ENCODE measurements at places on chromosomes 2 and 18. TPM values are rescaled to one million over a fixed set of nuclear protein-coding genes. Genes with fewer than 3 reads are reported as not detected.

GRCh38 chr2:28367667-28368356 is 24.8 kb upstream of the FOSL2 start:
- no peaks in the 10 kb centered on the region for H3K36me3 ChIP-seq
- H3K27me3 ChIP-seq: no peaks in the 10 kb centered on the region
- no peak overlapping the region for H3K4me3 ChIP-seq
- H3K27ac ChIP-seq: no peak overlapping the region

DNA sequence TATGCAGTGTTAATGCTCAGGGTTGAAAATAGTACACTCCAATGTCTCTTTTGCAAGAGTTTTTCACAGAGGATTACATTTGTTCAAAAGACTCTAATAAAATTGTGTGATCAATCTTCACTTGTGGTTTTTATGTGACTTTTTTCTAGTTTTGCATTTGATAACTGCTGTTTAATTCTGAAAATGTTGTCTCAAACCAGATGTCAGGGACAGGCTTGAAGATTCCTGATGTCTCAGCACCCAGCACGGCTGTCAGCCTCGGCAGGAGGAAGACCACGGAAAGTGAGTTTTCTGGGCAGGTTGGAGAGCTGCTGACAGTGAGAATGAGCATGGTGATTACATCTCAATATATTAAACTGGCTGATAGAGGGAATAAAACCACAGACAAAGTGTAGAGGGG is 9.1 kb downstream of the SOX11 start:
- no peaks in the 10 kb centered on the region for H3K36me3 ChIP-seq
- no peak for DNase-seq
- no peak overlapping the region for H3K4me3 ChIP-seq
- no peak overlapping the region for H3K27ac ChIP-seq
- H3K27me3 ChIP-seq: peaks cover 8% of the 10 kb centered on the region

- peak overlapping the region; percentile 9 for H3K27ac ChIP-seq
- H3K4me1 ChIP-seq: no peaks in the 10 kb centered on the region
- no peak overlapping the region for H3K4me3 ChIP-seq
- H3K36me3 ChIP-seq: no peaks in the 10 kb centered on the region
- H3K27me3 ChIP-seq: no peaks in the 10 kb centered on the region
Measured at GRCh38 chr18:59961070-59961469, 61.3 kb downstream of the PMAIP1 start.

DLGAP1 gene
- total RNA-seq: 0.12 TPM

DNA sequence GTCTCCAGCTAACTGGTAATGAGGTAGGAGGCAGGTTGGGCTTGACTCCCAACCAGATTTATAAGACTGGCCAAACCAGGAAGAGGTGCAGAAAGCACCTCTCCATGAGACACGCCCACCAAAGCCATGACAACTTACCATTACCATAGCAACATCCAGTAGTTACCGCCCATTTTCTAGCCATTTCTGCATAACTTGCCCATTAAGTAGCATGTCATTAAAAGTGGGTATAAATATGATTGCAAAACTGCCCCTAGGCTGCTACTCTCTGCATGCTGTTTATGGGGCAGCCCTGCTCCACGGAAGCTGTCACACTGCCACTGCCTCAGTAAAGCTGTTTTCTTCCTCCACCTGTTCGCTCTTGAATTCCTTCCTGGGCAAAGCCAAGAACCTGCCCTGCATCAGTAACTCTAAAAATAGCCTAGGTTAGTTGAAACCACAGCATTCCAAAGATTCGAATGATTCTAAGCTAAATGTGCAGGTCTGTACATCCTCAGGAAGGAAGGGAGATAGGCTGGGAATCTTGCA is 131.9 kb downstream of the ATL2 start:
- DNase-seq: no peak
- H3K36me3 ChIP-seq: no peaks in the 10 kb centered on the region
- no peak overlapping the region for H3K4me3 ChIP-seq
- H3K27me3 ChIP-seq: no peaks in the 10 kb centered on the region

CRYGD gene
- total RNA-seq: not detected

SMYD1 gene
- 0.16 TPM for total RNA-seq

LIMS3 gene
- total RNA-seq: 3.1 TPM

DNA sequence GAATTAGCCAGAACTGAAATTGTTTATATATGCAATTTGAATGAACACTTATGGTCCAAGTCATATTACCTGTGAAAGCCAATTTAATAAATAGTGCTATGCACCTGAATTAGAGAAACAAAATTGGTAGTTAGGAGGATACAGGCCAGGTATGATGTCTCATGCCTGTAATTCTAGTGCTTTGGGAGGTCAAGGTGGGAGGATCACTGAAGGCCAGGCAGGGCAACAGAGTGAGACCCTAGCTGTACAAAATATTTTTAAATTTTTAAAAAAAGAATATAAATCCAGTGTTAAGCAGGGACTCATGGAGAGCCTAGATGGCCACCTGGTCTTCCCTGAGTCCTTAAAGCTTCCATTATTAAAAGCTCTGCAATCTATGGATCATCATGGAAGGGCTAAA is 7.3 kb upstream of the PSTPIP2 start:
- no peak for DNase-seq
- H3K4me3 ChIP-seq: no peak overlapping the region
- H3K27ac ChIP-seq: no peak overlapping the region
- no peaks in the 10 kb centered on the region for H3K4me1 ChIP-seq

- H3K27me3 ChIP-seq: no peaks in the 10 kb centered on the region
- H3K36me3 ChIP-seq: no peaks in the 10 kb centered on the region
- no peak for DNase-seq
- no peaks in the 10 kb centered on the region for H3K4me1 ChIP-seq
Measured at GRCh38 chr2:72114693-72115051, 33.0 kb downstream of the CYP26B1 start.

- H3K27me3 ChIP-seq: no peaks in the 10 kb centered on the region
- DNase-seq: no peak
- H3K4me1 ChIP-seq: peaks cover 14% of the 10 kb centered on the region
Measured at GRCh38 chr2:53098696-53099078, 668.9 kb upstream of the CHAC2 start.

SKOR2 gene
- total RNA-seq: not detected

MTLN gene
- total RNA-seq: 25.7 TPM

METAP1D gene
- total RNA-seq: 4.7 TPM

GRCh38 chr2:135985826-135986393 is 484 bp upstream of the DARS1 start:
- H3K27ac ChIP-seq: peak overlapping the region; percentile 96
- peaks cover 20% of the 10 kb centered on the region for H3K4me1 ChIP-seq
- H3K4me3 ChIP-seq: peak overlapping the region; percentile 73
- DNase-seq: no peak
- no peaks in the 10 kb centered on the region for H3K27me3 ChIP-seq
- no peaks in the 10 kb centered on the region for H3K36me3 ChIP-seq

- H3K4me1 ChIP-seq: no peaks in the 10 kb centered on the region
- H3K4me3 ChIP-seq: no peak overlapping the region
- DNase-seq: no peak
Measured at GRCh38 chr2:235377176-235377575, 116.7 kb upstream of the AGAP1 start.

DNA sequence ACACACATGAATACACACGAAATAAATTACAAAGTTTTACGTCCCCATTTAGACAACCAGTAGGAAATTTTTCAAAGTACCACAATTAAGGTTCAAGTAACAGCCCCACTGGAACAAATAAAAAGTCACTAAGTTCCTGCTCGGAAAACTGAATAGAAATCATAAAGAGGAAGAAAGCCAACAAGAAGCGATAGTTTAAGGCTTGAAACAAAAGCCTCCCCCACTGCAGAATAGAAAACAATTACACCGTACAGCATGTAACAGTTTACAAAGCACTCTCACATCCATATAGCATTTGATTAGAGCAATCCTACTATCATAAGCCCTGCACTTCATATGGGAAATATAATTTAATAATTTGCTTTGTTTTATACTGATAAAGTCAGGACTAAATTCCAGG is 15.5 kb downstream of the KLF7 start:
- no peak overlapping the region for H3K27ac ChIP-seq
- no peaks in the 10 kb centered on the region for H3K4me1 ChIP-seq
- H3K4me3 ChIP-seq: no peak overlapping the region
- no peak for DNase-seq
- H3K27me3 ChIP-seq: no peaks in the 10 kb centered on the region

- DNase-seq: no peak
- H3K27me3 ChIP-seq: no peaks in the 10 kb centered on the region
- no peak overlapping the region for H3K4me3 ChIP-seq
- H3K36me3 ChIP-seq: no peaks in the 10 kb centered on the region
- H3K4me1 ChIP-seq: no peaks in the 10 kb centered on the region
- no peak overlapping the region for H3K27ac ChIP-seq
Measured at GRCh38 chr2:229725716-229726574, 11.6 kb upstream of the DNER start.

GRCh38 chr2:170681311-170681710 is 33.8 kb upstream of the SP5 start:
- no peaks in the 10 kb centered on the region for H3K36me3 ChIP-seq
- no peak overlapping the region for H3K27ac ChIP-seq
- H3K4me1 ChIP-seq: no peaks in the 10 kb centered on the region
- no peak overlapping the region for H3K4me3 ChIP-seq
- DNase-seq: no peak

DNA sequence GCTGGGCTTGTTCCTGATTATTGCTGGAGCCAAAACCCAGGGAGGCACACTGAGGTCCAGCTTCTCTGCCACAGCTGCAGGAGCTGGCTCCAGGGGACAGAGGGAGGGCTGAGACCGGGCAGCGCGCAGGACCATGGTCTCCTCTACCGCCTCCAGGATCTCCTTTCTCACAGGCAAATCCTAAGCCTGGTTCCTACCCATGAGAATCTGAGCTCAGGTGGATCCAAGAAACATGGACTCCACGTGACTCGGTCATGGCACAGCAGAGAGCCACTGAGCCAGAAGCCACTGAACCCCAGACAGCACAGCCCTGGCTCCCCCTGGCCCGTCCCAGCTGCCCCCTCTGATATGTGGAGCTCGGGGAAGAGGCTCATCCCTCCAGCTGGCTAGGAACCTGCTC is 653.4 kb upstream of the ID2 start:
- H3K4me3 ChIP-seq: no peak overlapping the region
- no peak for DNase-seq
- H3K36me3 ChIP-seq: no peaks in the 10 kb centered on the region
- H3K4me1 ChIP-seq: no peaks in the 10 kb centered on the region

DAPL1 gene
- total RNA-seq: 7.1 TPM

DNA sequence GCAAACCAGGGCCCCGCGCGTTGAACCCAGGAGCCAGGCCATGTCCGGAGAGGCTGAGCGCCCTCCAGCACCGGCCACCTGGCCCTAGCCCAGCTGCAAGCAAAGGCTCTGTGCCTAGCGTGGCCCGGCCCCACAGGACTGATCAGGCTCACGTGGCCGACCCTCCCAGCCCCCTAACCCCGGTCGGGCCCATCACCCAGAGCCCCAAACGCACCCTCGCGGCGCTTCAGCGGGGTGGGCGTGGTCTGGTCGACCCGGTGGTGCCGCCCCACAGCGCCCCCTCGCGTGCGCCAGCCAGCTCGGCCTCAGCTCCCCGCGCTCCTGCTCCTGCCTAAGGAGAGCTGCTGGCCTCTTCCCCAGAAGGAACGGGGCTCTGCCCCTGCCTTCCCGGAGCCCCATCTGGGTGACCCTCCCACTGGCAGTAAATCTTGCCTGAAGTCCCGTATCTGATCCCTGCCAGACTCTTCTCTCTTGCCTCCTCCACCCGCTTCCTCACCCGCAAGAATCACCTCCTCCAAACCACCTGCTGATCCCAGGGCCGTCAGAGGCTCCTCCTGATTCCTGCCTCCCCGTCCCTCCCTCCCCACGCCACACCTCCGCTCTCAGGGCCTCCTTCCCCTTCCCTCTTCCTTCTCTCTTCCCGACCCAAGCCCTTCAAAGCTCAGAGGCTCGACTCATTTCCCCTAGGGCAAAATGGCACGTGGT is 12.3 kb upstream of the TEX51 start:
- H3K4me3 ChIP-seq: peak overlapping the region; percentile 37
- peak; percentile 83 for DNase-seq
- no peaks in the 10 kb centered on the region for H3K36me3 ChIP-seq

DNA sequence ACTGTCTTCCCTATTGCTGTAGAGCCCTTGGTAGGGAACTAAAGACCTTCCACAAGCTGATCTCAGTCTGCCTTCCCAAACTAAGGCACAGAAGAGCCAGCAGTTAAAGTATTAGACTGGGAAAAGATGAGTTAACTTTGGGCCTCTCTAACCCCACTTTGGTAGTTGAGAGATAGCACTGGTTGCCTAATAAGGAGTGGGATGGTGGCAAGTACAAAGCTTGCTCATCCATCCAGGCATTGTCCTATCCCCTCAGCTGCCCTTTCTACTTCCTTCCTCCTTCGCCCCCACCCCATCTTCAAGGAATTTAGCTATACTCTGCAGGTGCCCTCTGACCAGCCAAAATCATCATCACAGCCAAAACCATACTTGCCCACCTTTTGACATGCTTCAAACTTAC is 22.2 kb upstream of the AFTPH start:
- H3K4me1 ChIP-seq: no peaks in the 10 kb centered on the region
- H3K4me3 ChIP-seq: no peak overlapping the region

- peaks cover 25% of the 10 kb centered on the region for H3K4me1 ChIP-seq
- H3K27me3 ChIP-seq: no peaks in the 10 kb centered on the region
- no peaks in the 10 kb centered on the region for H3K36me3 ChIP-seq
- DNase-seq: no peak
Measured at GRCh38 chr18:75227535-75228296, 17.1 kb downstream of the TSHZ1 start.

Measured in pancreas (tissue), 10 donors.